SK-N-MC (cell line): ENCODE measurements at places on chromosomes 6 and 20.

GRCh38 chr20:23361476-23362391 lies at the start of gene GZF1:
TSS of gene GZF1 (plus strand) at chr20:23362182. CDS start at chr20:23364384, 2,202 bp downstream.
- DNase-seq: peak; percentile 40

GRCh38 chr6:48222241-48222640 lies 111.2 kb upstream of the PTCHD4 start:
- DNase-seq: no peak

DNA sequence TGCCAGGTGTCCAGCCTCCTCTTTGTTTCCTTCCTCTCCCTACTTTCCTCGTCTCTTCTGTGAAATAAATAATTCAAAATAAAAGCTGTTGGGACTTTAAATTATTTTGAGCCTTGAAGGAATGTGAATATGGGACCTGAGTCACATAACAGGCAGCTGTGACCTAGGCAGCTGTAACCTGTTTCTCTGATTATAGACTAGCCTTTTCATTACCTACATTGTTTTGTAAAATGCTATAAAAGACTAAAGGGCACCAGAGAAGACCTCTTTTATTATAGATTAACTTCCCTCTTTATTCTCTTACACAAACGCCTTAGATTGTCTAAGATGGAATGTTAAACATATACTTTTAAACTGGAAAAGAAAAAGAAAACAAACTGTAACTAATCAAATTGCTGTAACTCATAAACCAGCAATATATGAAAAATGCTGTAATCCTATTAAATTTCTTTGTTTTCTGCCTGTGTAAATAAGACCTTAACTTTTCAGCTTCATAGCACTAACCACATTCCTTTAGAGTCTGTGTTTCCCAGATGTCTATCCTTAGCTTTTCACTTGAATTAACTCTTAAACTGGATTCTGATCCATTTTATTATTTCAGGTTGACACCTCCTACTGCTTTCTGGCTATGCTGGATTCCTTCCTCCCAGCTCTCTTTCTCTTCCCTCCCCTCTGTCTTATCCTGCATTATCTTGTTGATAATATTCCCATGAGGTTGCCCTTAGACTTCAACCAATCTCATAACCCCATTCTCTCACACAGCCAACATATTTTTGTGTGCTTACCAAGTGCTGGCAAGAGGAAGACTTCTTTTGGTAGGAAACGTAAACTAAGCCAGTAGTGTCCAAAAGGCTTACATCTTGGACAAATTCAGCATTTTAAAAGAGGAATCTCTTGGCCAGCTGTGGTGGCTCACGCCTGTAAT lies 69.2 kb downstream of the TPD52L1 start:
- DNase-seq: no peak

- DNase-seq: no peak
Observed at GRCh38 chr6:36052097-36052496, 24.5 kb downstream of the MAPK14 start.

GRCh38 chr20:1805816-1806215 lies 89.4 kb upstream of the SIRPA start:
- no peak for DNase-seq

DNA sequence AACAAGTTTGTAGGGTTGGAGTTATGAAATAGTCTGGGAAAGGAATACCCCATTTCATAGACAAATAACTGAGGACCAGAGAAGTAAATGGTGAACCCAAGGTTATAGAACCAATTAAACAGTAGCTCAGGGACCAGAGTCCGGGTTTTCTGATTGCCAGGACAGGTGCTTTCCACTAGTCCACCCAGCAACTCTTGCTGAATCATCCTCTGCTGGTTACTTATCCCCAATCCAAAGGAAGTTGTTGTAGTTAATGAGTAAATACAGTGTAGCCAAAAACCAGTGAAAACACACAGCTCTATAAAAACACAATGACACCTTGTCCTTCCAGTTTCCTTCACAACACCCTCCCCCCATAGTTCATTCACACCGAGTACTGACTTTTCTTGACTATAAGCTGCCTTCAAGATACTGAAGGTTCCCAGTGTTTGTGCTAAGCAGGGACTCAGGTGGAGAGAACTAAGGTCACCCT lies 766 bp upstream of the TINAG start:
- DNase-seq: no peak

- DNase-seq: no peak
Observed at GRCh38 chr6:167936051-167936450, 61.4 kb upstream of the KIF25 start.

GRCh38 chr6:961407-961960 lies 268.5 kb upstream of the EXOC2 start:
- DNase-seq: no peak

DNA sequence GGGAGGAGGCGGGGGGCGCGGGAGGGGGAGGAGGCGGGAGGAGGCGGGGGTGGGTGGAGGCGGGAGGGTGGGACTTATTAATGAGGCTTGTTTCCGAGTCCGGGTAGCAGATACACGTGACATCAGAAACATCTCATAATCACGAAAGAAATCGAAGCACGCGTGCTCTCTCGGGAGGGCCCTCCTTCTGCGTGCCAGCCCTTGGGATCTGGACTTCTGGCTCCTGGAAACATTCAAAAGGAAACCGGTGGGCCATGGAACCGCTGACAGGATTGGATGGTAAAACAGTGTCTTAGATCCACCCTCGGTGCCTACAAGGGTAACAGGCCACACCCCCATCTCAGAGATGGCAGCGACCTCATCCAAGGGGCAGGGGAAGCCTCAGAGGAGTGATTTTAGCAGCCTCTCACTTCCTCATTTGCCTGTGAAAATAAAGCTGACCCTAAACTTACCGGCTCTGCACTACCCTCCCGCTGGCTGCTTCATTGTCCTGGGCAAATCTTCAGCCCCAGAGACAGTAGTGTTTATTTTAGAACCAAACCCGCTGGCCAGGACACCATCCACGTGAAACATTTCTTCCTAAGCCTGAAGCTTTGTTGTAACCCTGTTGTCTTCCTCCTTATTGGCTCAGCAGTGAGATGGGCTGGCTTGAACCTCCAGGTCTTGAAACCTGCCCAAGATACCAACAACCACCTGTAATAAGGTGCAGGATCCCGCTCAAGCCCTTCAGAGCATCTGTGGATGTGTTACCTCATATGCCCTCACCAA lies 97.5 kb downstream of the PSMG4 start:
- no peak for DNase-seq

DNA sequence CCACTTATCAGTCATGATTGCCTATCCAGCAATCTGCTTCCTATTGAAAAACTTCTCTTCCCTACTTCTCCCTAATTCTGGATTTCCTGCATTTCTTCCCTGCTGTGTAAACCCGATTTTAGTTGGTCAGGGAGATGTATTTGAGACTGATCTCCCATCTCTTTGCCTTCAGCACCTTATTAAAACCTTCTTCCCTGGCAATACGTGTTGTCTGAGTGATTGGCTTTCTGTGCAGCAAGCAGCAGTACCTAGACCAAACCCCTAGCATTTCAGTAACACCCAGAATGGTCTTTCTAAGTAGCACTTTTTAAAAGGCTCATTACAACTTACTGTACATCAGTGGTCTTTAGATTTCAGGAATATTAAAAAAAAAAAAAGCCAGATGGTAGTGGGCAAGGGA lies 99.1 kb upstream of the PDE10A start:
- DNase-seq: no peak

DNA sequence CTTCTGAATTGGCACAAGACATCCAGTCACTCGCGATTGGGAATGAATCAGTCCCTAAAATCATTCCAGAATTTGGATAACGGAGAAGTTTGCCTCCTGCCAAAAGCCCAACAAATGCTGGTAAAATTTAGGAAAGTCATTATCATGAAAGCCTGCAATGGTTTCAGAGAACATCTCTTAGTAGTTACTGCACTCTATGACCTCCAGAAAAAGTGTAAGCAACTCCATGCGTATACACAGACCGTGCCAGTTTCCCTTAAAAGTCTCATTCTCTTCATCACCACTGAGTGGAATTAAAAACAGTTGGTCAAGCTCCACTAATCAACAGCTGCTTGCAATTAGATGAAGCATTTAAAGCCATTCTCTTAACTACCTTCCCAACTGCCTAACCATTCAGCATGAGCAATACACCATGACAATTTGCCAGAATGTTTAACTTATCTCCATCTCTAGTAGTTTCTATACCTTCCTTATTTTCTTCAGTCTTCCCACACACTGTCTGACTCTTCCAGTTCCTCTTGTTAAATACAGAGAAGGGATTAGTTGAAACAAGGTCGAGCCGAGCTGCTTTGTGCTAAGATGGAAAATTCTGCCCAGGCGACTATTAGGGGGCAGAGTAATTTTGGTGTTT lies 183.6 kb upstream of the PRDM1 start:
- DNase-seq: no peak

DNA sequence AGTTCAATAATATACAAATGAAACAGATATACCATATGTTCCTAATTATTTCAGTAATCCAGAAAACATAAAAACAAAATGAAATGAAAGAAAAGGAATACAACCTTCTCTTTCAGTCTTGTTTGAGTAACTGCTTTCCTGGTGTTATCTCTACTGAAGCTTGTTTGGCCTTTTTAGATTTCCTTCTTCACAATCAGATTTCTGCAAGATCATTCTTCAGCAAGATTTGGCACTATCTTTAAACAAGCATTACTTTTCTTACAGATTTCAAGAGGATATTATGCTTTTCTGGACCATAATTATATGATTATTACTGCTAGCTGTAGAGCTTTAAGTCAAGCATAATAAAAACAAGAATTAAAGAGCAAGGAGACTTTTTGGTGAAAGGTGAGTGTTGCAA lies 120.2 kb downstream of the MYB start:
- no peak for DNase-seq

- DNase-seq: no peak
Observed at GRCh38 chr6:21997119-21998037, 299.5 kb downstream of the PRL start.

DNA sequence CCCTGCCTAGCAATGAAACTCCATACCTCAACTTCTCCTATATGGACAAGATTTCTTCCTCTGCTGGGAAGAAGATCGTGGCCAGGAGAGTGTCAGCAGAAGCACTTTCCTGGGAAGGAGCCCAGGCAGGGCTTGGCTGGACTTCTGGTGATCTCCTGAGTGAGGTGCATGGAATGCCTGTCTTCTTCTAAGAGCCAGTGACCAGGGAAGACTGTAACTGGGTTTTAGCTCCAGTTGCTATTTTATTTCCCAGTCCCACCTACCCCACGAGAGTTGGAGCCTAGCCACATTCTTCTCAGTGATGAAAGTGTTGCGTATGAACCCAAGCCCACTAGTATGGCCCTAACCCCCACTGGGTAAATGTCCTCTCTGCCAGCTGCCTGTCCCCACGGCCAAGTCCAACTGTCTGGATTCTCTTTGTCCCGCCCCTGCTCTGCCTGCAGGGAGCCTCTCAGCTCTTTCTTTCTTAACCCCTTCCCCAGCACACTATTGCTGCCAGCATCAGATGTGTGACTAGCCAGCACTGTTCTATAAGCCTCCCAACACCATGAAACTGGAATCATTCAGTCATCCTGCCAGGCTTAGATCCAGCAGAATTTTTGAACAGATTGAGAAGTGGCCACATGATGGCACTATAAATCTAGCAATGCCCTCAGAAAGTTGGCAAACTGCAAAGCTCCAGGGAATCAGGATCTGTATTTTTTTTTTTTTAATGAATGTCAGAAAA lies 69.8 kb upstream of the FAM184A start:
- DNase-seq: peak; percentile 45

- no peak for DNase-seq
Observed at GRCh38 chr6:47571488-47571887, 93.9 kb downstream of the CD2AP start.

DNA sequence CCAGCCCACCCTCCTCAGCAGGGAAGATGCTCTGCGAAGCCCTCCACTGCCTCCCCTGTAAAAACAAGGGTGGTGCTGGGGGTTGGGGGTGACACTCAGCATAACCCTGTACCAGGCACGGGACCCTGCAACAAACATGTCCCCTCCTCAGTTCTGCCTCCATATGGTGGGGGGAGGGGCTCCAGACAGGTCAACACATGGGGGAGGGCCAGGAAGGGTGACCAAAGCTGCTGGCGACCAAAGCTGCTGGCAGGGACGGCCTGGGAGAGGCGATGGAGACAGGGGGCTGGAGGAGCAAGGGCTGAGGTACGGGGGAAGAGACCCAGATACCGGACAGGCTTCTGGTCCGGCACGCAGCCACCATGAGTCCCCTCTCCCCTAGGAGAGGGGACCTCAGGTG lies 123.2 kb downstream of the TAF4 start:
- no peak for DNase-seq

DNA sequence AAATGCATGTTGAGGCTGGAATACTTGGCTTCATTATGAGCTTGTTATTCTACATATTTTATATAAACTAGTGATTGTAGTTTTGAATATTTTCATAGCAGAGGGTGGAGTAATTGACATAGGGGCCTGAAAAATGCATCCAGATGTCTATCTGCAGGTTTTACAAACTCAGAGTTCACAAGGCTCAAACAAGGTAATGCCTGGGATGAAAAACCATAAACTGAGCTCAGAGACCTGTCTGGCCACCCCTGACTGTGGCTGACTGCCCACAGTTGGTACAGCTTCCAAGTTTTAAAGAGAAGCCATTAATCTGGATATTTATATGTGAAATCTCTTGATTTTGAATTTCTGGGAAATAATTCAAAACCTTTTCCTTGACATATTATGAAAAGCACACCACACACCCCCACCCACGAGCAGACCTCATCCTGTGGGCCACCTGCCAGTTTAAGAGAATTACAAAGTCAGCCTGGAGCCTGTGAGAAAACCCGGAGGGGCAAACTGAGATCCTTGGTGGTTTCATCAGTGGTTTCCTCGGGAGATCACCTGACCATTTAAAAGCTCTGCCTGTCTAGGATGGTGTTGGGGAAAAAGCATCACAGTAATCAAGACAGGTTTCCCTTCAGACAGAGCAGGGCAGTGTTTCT lies 230.1 kb downstream of the SAMD5 start:
- DNase-seq: no peak

DNA sequence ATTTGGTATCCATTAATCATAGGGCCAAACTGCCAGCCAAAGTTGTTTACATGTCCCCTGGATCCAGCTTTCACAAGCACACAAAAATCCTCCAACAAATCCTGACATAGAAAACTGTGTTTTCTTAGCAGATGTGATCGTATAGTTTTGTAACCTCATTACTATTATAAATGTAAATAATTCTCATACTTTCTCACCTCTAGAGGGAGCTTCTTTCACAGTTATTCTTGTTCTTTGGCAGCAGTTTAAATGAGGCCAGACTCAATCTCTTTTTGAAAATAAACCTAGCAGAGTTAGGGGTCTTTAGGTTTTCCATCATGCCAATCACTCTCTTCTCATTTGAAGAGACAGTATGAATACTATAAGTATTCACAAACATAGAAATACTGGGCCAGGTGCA lies 17.0 kb upstream of the ZNF318 start:
- no peak for DNase-seq

DNA sequence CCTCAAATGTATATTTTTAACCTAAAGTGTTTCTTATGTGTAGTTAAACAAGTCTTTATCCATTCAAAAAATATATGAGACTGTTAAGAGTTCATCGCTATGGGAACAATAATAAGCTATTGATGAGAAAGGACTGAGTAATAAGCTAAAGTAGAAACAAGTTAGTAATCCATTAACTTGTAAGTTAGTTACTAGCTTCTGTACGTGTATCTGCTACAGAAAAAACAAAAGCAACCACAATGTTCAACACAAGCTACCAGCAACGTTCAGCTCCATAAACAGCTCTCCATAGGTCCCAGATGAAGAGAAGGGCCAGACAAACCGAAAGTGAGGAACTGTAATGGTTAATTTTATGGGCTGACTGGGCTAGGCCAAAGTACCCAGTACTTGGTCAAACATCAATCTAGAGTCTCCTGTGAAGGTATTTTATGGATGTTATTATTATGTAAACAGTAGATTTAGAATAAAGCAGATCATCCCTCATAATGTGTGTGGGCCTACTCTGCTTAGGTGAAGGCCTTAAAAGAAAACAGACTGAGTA lies 33.8 kb upstream of the FAM135A start:
- DNase-seq: no peak

- DNase-seq: no peak
Observed at GRCh38 chr6:46315589-46315988, 144.8 kb upstream of the ENPP5 start.
